ENCODE measurements at places on chromosomes 4 and X.

GRCh38 chr4:22802876-22803275, 110.1 kb downstream of the GBA3 start:
- no peak for DNase-seq

DNA sequence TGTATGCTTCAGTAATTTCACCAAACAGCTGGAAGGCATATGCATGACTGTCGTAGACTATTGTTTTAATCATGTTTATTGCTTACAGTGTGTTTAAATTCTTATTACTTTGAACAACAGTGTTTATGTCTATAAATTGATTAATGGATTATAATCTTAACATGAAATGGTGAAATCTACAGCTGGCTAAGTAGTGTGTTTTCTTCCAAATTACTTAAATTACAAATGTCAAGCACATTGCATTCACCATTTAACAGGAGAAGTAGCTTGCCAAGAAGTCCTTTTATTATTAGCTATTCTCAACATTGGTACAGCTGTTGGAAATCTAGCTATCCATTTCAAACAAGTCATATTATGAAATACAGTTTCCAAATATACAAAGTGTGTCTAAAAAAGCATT, 849.3 kb upstream of the PCDH10 start:
- DNase-seq = no peak

- no peak for DNase-seq
Observed at GRCh38 chr4:54745031-54745770, 87.4 kb downstream of the KIT start.

- no peak for DNase-seq
Observed at GRCh38 chrX:681989-682388, 51.4 kb downstream of the SHOX start.

DNA sequence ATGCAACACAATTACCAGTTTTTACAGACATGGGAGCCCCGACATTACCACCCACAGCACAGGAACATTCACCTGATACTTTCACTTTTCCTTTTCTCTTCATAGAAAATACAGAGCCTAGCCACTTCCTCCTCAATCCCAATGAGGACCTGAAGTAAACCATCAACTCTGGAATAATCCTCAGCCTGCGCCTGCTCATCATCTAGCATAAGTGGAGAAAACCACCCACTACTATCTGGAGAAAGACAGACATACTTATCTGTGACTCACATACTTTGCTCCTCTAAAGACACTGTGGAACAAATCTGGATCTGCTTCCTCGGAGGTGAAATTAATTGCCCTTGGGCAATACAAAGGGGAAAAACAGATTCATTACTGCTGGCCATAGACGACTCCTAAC, 47.8 kb downstream of the ZCCHC13 start:
- no peak for DNase-seq

- no peak for DNase-seq
Observed at GRCh38 chrX:101287402-101287801, 3.7 kb downstream of the TAF7L start.

- DNase-seq = no peak
Observed at GRCh38 chr4:88859191-88859812, 161.7 kb upstream of the NAP1L5 start.

DNA sequence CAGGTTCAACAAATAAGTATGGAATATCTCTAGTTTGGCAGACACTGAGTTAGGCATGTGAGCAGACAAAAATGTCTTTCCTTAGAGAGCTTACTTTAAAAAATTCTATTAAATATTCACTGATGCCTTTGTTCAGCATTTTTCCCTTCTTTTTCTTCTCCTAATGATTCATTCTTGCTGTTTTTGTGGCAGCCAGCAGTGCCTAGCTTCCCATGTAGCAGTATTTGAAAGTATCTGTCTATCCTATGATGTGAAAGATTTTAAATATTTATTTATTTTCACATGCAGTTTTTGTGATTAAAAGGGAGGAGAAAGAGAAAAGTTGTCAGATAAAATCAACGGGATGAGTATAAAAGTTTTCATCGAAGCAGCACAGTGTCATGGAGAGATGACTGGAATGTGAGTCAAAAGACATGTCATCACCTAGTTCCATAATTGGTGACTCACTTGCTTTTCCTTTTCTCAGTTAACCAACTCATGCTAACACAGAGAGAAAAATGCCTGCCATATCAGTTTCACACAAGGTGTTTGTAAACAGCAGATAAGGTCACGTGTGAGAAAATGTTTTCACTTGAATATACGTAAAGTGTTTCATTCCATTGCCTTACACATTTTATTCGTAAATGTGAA, 69.8 kb downstream of the BMPR1B start:
- no peak for DNase-seq

DNA sequence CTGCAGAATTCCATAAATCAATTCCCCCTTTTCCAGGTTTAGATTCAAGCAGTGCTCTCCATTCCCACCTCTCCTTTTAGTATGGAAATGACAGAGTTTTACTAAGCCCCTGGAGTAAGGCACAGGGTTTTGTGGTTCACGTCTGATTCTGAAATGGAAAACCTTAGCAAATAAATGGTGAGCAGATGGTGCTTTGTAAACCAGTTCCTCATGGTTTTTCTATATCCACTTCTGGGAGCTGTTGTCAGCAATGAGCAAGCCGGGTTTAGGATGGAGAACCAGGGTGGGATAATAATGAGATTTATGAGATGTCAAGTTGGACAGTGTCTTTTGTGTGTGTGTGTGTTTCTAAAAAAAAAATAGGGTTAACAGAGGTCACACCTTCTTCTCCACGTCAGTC, 113.8 kb upstream of the RBPJ start:
- no peak for DNase-seq

DNA sequence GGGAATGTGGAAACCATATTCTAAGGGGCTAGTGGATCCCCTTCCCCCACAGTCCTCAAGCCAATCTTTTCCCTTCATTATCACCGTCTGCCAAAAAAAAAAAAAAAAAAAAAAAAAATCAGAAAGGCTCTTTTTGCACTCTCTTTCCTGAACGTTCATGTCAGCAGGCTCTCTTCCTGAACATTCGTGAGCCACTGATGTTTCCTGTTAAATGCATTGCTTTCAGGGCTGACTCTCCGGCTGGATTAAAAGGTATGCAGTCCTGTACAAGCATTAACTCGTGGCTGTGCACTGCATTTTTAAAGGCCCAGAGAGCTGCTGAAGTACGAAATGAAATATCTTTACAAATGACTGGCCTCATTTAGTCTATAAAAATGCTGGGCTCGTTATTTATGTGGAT, 34.0 kb upstream of the TSPAN5 start:
- no peak for DNase-seq

Data from activated T-helper 1 cell treated with anti-CD3 and anti-CD28 coated beads, Interleukin-2, amount 50 U/mL, for 16 hours (primary cell).